ENCODE measurements at places on chromosomes 4 and X.
A peak's percentile ranks its signal among the peaks of the same experiment; 100 is the strongest.

GRCh38 chr4:138659812-138660316 is 355.7 kb upstream of the NOCT start:
- no peak for DNase-seq

DNA sequence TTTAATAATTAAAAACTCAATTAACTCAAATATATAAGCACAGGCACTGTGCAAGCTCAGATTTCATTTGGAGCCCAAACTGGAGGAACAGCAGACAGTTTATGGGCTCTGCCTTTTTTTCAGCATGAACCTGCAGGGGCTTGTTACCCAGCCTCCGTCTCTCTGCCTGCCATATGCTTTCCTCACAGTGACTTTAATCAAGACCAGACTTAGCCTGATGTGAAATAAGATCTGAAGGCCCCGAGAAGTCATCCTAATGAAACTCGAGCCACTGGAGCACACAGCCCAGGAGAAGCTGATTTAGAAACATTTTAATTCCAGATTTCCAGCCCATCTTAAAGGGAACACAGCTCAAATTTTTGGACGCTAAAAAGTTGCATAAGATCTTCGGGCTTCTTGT is 55.6 kb downstream of the SPATA18 start:
- DNase-seq, result no peak

DNA sequence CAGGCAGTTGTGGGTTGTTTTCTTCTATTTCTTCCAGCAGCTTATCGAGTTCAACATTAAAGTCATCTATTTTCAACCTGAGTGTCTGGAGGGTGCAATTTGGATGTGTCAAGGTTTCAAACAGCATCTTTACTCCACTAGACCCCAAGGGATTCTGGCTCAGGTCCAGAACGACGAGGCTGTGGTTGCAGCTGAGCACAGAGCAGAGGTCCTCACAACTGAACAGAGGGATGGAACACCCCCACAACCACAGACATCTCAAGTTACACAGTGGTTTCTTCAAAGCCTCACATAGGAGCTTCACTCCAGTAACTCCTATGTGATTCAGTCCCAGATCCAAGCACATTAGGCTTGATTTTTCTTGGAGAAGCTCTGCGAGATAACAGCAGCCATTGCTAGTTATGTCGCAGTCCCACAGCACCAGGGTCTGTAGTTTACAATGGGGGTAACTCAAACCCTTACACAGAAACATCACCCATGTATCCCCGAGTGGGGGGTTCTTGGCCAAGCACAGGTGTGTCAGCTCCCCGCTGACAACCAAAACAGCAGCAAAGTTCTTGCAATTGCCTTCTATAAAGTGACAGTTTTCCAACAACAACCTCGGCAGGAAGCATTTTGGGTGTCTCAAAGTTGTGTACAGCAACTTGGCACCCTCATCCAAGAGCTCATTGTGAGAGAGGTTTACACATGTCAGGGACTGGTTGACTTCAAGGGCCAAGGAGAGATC is 2.8 kb downstream of the NLRP2B start:
- DNase-seq, result no peak

GRCh38 chr4:40672528-40673522 is 43.2 kb upstream of the RBM47 start:
- peak; percentile 34 for DNase-seq

- DNase-seq, result no peak
Observed at GRCh38 chr4:94540476-94540875, 88.7 kb downstream of the PDLIM5 start.

DNA sequence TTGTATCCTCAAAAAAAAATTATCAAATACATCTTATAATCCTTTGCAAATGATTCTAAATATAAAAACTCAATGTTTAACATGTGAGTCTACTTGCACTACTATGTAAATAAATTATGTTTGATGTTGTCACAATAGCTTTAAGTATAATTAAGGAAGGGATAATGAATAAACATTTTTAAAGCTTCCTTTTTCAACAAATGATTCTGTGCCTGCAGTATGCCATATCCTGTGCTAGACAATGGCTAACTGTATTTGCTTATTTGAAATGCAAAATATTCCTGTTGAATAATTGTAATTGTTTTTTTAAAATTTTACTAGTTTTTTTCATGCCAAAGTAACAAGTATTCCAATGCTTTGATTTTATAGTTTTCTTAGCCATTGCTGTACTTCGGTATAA is 59.0 kb upstream of the NDUFC1 start:
- no peak for DNase-seq

DNA sequence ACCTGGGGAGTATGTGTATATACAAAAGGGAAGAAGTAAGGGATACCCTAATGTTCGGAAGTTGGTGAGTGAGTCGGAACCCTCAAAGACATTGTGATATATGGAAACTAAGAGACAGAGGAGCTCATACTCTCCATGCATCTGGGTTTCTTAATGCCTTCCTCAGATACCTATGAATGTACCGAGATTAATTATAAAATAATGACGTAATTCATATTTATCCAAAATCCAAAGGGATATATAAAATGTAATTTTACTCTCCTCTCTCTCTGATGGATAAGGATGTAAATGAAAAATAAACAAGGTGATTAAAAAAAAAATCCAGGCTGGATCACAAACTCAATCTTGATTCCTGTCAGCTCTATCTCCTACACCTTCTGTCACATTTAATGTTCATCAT is 275.9 kb upstream of the FAM241A start:
- DNase-seq, result no peak

- peak; percentile 49 for DNase-seq
Observed at GRCh38 chr4:5998333-5998936, 19.8 kb downstream of the C4orf50 start.

DNA sequence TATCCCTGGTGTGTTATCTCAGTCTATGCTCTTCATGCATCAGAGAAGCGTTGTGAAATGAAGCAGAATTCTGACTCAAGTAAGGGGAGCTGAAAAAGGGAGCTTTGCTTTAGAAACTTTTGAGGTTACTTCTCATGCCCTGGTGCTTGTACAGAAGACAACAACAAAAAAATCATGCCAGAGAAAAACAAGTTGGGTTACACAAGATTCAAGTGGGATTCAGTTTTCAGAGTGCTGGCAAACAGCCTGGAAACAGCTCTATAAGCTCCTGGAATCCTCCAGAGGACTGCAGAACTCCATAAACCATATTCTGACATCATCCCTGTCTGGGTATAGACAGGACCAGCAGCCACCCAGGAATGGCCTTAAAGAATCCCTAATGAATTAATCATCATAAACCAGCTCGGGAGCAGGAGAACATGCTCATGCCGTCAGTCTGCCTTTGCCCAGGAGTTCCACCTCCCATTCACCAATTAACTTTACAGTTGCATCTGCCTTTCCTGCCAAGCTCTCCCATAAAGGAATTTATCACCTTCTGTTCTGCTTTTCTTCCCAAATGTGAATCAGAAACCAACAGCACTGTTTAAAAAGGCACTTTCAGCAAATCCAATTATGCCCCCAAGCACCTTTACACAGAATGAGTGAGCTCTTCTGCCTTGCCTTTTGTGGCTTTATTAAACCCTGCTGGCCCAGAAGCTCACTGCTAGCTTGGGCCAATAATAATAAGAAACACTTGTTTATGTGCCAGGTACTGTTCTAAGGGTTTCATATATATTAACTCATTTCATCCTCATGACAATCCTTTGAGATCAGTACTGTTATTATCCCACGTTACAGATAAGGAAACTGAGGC is 54.5 kb upstream of the FBXW7 start:
- no peak for DNase-seq

DNA sequence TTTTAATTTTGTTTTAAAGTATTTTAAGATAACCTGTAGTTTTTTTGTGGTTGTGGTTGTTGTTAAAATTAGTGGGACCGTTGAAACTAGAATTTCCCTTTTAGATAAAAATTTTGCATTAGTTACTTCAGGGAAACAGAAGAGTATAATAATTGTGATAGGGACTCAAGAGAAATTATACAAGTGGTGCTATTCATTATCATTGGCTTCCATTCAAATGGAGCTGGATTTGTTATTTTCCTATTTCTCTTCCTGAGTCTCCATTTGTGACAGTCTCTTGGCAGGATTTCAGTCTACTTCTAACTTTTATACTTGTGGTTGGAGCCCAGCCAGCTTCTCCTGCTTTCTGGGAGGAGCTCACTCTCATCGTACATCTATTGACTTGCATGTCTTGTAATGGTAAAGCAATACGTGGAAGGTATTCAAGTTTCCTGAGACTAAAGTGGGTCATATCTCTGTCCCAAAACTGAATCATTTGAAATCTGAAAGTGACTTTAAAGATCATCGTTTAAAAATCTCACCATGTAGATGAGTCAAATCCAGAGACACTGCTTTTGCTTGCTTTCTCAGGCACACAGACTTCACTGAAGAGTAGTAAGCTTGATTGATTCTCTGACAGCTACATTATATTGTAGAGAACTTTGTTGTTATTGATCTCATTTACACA is 155.8 kb downstream of the RPA4 start:
- DNase-seq, result no peak

DNA sequence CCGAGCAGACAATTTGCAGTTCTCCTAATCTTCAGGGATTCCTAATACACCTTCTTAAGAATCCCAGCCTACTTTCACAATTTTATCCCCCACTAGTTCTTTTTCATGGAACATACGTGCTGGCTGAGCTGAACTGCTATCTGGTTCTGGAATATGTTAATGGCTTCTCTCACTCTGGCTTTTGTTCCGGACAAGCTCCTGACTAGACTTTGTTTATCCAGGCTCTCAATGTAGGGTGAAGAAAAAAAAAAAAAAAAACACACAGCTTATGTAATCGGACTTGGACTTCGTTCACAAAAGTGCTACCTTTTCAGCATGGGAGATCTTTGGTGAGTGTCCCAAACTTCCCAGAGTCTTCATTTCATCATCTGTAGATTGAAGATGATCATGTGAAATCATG is 555.4 kb upstream of the CPEB2 start:
- DNase-seq, result no peak

GRCh38 chrX:121558886-121559285 is 511.5 kb downstream of the GLUD2 start:
- no peak for DNase-seq

GRCh38 chr4:48110452-48110978 is 23.5 kb downstream of the TXK start:
- no peak for DNase-seq

DNA sequence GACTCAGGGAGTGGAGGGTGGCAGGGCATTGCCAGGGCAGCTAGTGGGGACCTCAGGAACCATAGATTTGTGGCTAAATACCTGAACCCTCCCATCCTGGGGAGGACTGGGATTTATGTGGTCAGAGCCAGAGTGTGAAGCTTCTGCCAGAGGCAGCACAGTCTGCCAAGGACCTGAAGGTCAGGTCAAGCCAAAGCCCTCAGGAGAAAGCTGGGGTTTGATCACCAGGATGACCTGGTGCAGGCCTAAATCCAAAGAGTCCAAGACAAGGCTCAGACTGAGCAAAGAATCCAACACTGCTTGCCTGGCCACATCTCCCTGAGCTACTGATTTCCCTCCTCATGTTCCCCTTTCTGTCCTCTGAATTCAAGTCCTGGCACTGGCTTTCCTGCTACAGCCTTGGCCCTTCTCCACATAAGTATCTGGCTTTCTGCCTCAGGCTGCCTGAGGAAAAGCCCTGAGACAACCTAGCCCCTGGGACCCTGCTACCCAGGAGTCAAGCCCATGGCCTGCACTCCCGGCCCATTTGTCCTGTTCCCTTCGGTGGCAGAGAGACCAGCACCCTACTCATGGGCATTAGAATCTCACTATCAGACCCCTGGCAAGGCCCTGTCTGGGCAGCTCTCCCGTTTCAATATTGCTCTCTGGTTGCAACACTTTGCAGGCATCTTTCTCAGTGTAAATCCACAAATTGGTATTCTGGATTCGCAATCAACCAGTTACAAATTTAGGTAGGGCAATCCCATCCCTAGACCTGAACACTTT is 39.3 kb upstream of the SLC25A43 start:
- peak; percentile 61 for DNase-seq

- DNase-seq, result no peak
Observed at GRCh38 chrX:28910487-28910886, 323.2 kb downstream of the IL1RAPL1 start.

DNA sequence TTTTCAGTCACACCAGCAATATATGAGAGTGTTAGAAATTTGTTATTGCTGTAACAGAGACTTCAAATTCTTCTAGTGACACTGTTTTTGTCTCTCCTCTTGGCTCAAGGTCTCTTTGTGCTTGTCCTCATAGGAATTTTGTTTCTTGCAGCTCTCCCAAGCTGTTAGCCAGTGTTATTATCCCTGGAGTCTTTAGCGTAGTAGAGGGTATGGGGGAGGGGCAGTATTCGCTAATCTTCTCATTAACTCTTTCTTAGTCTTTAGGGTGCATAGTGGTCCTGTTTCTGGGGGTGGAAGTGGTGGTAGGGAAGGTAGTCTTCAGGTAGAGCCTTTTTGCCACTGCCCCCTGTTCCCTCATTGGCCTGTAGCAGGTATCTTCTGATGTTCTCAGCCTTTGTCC is 79.4 kb downstream of the JADE3 start:
- no peak for DNase-seq

DNA sequence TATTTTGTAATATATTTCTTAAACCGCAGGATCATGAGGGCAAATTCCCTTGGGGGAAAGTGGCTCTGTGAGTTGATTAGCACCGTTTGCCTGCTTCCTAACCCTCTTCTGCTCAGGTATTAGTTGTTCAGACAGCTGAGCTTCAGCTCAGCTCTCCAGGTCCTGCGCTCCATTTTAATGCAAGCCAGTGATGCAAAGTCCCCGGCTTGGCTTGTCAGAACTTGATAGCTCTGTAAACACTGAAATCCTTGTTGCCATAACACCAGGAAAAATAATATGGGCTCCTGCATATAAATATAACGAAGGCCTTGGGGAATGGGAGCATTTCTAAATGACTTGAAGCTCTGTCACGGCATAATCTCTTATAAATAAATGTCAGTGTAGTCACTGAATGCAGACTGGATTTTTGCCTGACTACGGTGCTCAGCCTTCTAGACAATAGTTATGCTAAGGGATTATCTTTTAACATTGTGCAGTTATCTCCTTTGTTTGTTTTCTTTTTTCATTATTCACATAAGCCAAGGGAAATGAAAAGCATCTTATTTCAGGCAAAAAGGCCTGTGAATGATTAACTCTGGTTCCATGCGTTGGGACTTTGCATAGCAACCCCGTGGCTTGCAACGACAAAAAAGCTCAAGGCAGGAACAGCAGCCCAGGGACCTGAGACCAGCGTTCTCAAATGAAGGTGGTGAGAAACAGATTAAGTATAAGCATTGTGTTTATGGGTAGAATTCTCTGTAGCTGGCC is 253.2 kb downstream of the SPRY1 start:
- peak; percentile 24 for DNase-seq

GRCh38 chr4:86338989-86339388 is 20.9 kb downstream of the MAPK10 start:
- no peak for DNase-seq
